ENCODE measurements at places on chromosomes 6 and 20. TPM values are rescaled to one million over a fixed set of nuclear protein-coding genes. Genes with fewer than 3 reads are reported as not detected.

The SPO11 gene
- total RNA-seq: not detected

The CTAGE9 gene
- total RNA-seq: not detected

The PTPRK gene
- total RNA-seq: 17.9 TPM

The RIMS1 gene
- total RNA-seq: not detected

The IP6K3 gene
- 2.3 TPM for total RNA-seq
